ENCODE measurements at places on chromosomes 13 and 19. TPM values are rescaled to one million over a fixed set of nuclear protein-coding genes. Genes with fewer than 3 reads are reported as not detected.

LRFN3 gene
- polyA plus RNA-seq = 16.0 TPM

LYPD4 gene
- not detected for polyA plus RNA-seq

RFPL4A gene
- polyA plus RNA-seq = not detected

DMKN gene
- 329 TPM for polyA plus RNA-seq

WTIP gene
- polyA plus RNA-seq = 13.6 TPM

All from cardiac muscle cell (in vitro differentiated cells and primary cell).